ENCODE measurements at places on chromosomes 3 and 15. TPM values are rescaled to one million over a fixed set of nuclear protein-coding genes. Genes with fewer than 3 reads are reported as not detected.

DNA sequence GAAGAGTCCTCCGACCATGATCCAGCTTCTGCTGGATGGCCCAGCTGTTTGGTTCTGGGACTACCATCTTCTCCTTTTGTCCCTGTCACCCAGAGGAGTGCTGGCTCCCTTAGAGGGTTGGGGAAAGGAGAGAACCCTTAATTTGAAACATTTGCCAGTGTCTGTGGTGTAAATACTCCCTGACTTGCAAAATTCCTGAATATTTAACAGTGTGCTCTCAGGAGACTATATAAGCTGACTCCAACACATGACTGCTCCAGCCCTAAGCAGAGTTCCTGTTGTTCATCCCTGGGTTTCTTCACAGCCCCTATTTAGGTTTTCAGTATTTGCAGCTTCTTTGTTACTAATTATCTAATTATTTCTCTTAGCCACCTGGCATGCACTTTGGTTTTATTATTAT is 133.1 kb downstream of the CPNE4 start:
- no peak for DNase-seq

GRCh38 chr3:181851063-181851462 is 139.3 kb downstream of the SOX2 start:
- DNase-seq = no peak

DNA sequence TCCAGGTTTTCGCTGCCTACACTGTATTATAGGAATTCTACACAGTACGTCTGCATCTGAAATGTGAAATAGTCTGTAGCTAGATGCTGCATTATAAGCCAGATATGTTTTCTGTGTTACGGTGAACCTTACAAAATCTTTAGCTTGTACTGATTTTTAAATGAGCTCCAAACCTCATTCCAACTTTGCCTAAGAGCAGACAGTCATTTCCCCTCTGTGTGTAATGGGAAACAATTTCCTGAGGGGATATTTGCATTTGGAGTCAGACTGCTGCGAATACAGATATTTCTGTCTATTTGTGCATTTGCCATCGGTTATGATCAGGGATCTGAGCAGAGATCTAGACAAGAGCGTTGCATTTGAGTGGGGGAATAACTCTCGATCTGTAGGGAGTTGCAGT is 37.5 kb downstream of the ARNT2 start:
- peak; percentile 53 for DNase-seq

DNA sequence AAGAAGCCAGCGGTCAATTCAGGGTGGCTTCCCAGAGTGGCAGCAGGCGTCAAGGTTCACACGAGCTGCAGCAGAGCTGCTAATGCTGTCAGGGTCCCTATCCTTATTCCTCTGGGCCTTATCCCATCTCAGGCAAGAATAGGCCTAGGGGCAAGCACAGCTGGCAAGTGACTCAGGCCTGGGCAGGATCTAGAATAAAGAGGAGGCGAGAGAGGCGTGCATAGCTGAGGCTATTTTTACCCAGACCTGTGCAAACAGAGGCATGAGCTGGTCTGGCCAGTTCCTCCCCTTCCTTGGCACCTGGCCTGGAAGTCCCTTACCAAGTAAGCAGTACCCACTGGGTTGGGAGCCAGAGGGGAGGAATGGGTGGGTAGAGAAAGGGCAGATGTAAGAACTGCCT is 12.2 kb upstream of the VIPR1 start:
- no peak for DNase-seq

DNA sequence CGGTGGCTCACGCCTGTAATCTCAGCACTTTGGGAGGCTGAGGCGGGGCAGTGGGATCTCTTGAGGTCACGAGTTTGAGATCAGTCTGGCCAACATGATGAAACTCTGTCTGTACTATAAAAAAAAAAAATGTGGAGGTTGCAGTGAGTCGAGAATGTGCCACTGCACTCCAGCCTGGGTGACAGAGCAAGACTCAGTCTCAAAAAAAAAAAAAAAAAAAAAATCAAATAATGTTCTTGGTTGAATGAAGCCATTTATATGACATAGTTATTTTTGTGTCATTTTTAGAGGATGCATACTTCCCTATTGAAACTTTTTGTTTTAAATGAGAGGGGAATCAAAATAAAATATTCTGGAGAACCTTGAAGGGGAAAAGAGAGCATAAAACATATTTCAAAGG is 3.1 kb downstream of the HMCES start:
- DNase-seq = no peak

GRCh38 chr3:129627350-129628168 is 21.1 kb upstream of the PLXND1 start:
- DNase-seq = peak; percentile 80

DNA sequence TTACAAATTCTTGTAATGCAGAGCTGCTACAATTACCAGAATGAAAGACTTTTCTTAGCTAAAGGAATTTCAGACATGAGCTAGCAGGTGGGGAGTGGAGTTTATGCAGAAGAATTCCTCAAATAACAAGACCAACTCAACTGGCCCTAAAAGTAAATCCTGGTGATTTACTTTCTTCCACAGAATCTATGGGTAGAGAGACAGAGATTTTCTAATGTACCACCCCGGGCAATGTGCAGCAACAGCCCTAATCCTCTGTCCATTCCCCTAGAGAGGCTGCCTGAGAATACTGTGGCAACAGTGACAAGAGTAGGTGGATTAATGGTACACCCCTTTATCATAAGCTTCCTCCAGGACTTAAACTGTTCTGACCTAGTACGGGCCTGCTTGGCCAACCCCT is 55.2 kb downstream of the AQR start:
- no peak for DNase-seq

DNA sequence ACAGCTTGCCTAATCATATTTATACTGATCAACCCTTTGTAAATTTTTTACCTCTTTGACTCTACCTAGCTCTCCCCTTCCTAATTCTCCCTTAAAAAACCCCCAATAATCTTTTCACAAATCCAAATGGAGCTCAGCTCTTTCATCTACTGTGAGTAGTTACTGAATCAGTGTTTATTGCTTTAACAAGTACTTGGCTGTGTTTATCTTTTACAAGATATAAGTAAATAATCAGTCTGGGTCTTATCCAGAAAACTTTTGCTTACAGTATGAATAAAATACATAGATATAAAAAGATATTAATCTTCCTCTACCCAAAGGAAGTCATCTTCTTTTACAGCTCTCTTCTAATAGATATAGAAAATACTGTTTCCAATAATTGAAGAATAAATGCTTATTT is 366.4 kb downstream of the RAP2B start:
- no peak for DNase-seq

DNA sequence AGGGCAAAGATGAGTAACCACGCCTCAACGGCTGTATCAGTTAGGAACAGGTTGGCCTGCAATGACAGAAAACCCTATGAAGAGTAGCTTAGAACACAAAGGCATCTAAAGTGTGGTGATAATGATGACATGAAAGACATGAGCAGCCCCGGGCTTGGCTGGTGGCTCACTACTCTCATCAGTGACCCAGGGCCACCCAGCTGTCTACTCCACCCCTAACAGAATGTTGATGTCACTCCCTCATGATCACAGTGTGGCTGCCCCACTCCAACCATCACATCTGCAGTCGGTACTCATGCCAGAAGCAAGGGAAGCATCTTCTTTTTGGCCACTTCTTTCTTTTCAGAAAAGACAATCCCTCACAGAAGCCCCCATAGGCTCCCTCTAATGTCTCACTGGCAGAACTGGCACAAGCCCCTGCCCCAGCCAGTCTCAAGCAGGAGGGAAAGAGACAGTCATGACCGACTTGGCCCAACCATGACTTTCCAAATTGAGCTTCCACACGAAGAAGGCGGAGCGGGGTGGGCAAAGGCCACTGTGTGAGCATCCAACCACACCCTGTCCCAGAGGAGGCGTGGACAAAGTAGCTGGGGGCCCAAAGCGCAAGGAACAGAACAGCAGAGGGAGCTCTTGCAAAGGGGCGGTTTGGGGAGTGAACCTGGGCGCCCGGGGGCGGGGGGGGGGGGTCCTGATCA is 72.0 kb upstream of the IQSEC1 start:
- no peak for DNase-seq

DNA sequence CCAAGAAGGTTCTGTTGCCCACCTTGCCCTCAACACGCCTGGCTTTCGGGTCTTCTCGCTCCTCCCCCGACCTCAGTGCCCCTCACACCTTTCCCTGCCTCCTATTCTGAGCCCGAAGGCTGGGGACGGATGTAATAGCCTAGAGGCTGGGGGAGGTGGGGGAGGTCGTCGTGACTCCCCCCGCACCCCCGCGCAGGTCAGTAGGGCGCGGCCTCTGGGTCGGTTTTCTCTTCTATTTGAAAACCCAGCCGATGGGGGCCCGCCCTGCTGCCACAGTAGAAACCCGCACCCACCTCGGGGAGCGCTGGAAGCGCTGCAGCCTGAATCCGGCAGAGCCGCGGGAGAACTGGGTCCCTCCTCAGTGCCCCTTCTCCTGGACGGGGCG is 1.0 kb upstream of the RBPMS2 start:
- no peak for DNase-seq

- DNase-seq = no peak
Measured at GRCh38 chr15:66211670-66212562, 41.6 kb downstream of the MEGF11 start.

DNA sequence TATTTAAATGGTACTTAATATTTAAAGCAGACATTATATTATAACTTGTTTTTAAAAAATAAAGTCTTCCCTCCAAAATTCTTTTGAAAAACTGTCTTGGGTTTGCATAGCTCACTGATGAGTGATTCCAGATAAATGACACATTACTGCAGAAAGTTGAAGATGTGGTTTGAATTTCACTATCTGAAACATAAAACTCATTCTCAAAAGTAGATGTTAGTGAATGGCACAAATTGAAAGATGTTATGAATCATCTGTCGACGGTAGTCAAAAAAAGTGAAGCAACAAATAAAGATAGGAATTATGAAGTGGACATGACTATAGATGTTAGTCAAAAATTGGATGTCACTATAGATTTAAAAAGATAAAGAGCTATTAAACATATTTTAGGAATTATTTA is 280.5 kb downstream of the GAP43 start:
- DNase-seq = no peak

DNA sequence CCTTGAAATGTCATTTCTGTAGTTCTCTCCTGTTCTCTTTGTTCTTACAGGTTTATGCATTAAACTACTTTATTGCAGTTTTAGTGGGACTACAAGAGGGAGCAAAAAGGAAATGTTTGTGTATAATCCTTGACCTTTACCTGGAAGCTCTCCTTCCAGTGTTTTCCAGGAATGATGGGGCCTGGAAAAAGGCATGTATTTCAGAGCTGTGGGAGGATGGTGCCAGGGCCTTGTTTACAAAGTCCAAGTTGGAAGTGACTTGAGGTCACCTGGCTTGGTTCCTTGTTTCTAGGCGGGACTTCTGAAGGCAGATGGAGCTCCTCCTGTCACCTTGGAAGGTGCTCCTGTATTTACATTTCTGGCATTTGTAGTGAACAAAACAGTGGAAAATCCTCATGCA is 15.1 kb downstream of the ACVR2B start:
- DNase-seq = no peak

- DNase-seq = no peak
Measured at GRCh38 chr15:40338921-40339620, 1.7 kb downstream of the CCDC9B start.

- no peak for DNase-seq
Measured at GRCh38 chr15:91889111-91889815, 35.8 kb downstream of the SLCO3A1 start.

GRCh38 chr3:42741796-42742195 is 31.3 kb downstream of the CCDC13 start:
- DNase-seq = no peak

- no peak for DNase-seq
Measured at GRCh38 chr15:69762373-69763148, 309.9 kb downstream of the RPLP1 start.

GRCh38 chr3:31039145-31039544 is 144.7 kb upstream of the GADL1 start:
- no peak for DNase-seq

DNA sequence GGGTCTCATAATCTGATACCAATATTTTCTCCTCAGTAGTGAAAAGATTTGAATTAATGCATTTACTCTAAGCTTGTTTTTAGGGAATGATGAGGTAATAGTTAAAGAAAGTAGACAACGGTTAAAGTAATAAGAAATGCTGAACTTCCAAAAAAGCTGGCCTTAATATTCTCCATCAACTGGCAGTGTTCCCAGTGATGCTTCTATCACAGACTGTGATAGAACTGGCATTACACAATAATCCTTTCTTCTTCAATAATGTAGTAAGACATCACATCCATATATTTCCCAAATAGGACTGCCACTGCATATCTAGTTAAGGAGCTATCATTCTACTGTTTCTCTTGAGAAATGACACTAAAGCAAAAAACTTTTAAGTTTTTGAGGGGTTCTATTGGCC is 188.7 kb downstream of the IL5RA start:
- DNase-seq = no peak

- DNase-seq = no peak
Measured at GRCh38 chr15:82130248-82130647, 84.4 kb upstream of the MEX3B start.

DNA sequence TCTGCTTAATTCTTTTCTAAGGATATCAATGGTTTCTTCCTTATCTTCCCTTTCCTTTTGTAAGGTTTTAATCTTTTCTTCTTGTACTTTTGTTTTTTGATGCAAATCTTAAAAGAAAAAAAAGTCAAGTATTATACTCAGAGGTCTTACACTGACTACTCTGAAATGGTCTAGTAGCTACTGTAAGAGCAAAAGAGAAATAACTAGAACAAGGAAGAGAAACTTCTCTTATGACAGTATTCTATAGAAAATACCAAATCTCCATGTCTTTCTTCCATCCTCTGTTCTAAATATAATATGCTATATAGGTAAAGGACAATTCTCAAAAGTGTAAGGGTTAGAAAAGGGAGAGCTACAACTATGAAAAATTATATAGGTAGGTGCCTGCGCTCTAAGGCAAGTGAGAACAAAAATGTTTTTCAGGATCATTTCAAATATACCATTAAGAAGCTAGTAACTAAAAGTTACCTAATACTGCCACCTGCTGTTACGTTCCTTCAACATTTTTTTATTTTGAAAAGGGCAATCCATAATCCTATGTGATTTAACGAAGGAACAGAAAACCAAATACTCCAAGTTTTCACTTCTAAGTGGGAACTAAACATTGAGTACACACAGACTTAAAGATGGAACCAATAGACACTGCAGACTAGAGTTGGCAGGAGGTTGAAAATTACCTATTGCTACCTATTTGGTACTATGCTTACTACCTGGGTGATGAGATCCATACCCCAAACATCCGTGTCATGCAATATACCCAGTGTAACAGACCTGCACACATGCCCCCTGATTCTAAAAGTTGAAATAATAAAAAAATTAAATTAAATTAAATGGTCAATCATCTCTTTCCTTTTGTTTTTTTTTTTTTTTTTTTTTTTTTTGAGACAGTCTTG is 36.7 kb downstream of the CIP2A start:
- peak; percentile 86 for DNase-seq

DNA sequence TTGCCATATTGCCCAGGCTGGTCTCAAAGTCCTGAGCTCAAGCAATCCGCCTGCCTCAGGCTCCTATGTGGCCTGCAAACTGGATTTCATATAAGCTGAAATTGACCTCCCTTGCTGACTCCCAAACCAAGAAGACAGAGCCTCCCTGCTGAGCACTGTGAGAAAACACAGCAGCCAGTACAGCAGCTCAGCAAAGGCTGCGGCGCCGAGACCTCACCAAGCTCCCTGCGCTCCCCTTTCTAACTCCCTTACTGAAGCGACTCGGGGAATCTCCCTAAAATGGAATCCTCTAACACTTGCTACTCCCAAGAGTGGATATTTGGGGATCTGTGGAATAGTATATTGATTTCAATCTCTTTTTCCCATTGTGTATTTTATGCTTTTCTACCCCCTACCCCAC is 34.6 kb downstream of the MUC20 start:
- DNase-seq = no peak

- DNase-seq = no peak
Measured at GRCh38 chr3:35651851-35652250, 12.5 kb downstream of the ARPP21 start.

Gene GOLGA8S
- polyA plus RNA-seq = not detected

Gene KLF15
- polyA plus RNA-seq = 11.0 TPM

Gene MB21D2
- 12.2 TPM for polyA plus RNA-seq
